Brain pericyte (primary cell): ENCODE measurements at places on chromosomes 16 and 17.

- no peak for DNase-seq
Measured at GRCh38 chr17:7347630-7348477, 4.1 kb upstream of the KCTD11 start.

DNA sequence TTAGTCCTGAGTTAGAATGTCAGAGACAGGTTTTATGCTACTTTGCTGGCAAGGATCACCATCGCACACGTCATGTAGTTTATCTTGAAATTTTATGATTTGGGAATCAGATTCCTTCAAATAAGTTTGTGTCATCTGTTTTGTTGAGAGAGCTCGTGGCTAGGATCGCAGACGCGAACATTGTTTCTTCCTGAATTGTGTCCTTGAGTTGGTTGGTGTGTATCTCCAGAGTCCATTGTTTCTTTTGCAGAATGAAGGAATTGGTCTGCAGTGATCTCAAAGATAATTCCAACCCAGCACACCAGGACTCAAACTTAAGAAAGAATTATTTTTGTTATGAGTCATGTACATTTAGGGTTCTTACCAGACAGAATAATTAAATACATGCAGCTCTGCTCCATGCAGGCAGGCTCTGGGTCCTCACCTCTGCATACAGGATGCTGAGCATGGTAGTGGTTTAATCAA, 51.6 kb downstream of the PRKCA start:
- DNase-seq: peak; percentile 53

- no peak for DNase-seq
Measured at GRCh38 chr16:48433116-48433849, 48.1 kb upstream of the SIAH1 start.

DNA sequence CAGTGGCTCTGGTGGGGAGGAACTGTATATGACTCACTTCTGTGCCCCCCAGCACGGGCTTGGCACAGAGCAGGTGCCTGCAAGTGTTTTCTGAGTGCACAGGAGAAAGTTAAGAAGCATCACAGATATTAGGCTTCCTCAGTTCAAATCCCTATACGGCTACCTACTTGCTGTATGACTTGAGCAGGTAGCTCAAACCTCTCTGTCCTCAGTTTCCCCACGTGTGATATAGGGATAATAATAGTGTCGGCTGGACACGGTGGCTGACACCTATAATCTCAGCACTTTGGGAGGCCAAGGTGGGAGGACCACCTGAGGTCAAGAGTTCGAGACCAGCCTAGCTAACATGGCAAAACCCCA, 95.7 kb downstream of the C16orf78 start:
- DNase-seq: no peak

DNA sequence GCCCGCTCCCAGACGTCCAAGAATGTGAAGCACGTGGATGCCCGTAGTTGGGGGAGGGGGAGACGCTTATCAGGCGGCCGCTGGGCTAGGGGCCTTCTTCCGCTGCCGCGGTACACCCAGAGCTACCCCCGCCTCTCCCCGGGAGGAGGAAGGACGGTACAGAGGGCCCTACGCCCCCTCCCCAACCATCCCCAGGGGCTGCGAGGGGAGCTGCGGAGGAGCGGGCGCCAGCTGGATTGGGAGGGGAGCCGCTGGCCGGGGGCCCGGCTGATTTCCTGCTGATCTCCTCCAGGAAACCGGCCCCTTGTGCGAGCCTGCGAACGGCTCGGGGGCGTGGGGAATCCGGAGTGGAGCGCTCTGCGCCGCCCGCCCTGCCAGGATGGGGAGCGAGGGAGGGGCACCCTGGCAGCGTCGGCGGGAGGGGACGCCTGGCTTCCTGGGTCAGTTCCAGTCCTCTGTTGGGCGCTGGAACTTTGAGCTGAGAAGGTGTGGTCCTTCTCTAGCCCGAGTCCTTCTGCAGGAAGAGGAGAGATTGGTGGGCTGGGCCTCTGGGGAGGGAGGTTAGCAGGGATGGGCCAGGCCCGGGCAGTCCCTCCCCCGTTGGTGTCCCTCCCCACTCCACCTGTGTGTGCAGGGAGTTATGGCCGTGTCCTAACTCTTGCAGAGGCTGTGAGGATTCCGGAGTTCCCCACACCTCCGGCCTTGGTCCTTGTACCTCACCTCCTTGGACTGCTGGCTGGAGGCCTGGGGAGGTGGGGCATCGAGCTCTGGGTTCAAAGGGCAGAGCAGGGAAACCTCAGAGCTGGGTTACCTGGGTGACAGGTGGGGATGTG, 19.2 kb downstream of the GJD3 start:
- DNase-seq: no peak

DNA sequence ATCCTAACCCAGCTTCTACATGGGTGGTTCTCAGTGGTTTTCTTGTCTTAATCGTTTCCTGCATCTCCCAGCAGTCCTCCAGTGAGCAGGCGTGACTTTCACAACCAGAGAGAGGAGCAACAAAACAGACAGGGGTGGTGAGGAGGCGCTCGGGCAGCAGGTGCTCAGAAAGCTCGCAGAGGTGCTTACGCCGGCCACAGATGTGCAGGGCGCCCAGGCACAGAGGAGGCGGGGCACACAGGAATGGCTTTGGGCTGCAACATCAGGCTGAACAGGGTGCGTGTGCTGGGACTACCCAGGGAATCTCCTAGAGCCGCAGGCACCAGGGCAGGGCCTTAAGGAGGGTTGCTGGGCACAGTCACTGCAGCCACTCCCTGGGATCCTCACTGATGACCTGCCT, 32.6 kb downstream of the KLHDC4 start:
- no peak for DNase-seq

DNA sequence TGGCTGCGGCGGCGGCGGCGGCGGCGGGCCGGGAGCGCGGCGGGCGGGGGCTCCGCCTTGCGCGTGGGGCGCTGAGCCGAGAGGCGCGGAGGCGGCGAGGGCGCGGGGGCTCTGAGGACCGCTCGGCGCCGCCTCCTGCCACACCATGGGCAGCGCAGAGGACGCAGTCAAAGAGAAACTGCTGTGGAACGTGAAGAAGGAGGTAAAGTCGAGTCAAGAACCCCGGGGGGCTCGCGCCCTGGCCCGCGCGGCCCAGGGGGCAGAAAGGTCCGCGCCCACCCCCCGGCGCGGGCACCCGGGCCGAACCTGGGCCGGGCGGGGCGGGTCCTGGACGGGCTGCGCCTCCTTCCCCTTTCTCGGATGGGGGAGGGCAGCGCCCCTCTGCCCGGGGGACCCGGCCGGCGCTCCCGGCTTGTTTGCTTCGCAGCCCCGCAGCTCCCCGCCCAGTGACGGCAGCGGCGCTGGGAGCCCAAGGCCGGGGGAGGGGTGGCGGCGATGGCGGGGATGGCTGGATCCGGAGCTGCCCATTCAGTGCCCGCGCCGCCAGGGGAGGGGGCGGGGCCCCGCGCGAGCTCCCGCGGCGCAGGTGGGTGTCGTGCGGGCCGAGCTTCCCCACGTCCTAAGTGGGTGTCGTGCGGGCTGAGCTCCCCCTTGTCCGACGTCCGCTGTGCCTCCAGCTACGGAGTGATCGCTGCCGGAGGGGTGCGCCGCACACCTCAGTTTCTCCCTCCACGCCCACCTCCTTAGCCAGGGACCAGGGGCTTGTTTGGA, 428 bp downstream of the SGSM2 start:
- DNase-seq: no peak

- no peak for DNase-seq
Measured at GRCh38 chr17:42669977-42670788, 6.6 kb downstream of the PLEKHH3 start.

DNA sequence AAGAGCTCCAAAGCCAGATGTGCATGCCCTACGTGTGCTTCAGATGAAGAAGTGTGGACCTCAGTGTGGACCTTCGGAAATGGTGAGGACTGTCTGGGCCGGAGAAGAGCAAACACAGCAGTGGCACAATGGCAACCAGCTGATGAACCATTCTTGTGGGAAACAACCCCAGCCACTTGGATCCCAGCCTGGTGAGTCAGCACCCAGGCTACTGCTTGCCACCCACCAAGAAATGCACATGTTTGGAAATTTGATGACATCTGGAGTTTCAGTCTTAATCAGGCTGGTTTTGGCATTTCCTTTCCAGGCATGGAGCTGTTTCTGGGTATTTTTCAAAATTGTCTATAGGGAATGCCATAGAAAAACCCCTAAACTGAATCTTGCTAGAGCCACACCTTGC, 42.7 kb downstream of the DYNLRB2 start:
- no peak for DNase-seq

DNA sequence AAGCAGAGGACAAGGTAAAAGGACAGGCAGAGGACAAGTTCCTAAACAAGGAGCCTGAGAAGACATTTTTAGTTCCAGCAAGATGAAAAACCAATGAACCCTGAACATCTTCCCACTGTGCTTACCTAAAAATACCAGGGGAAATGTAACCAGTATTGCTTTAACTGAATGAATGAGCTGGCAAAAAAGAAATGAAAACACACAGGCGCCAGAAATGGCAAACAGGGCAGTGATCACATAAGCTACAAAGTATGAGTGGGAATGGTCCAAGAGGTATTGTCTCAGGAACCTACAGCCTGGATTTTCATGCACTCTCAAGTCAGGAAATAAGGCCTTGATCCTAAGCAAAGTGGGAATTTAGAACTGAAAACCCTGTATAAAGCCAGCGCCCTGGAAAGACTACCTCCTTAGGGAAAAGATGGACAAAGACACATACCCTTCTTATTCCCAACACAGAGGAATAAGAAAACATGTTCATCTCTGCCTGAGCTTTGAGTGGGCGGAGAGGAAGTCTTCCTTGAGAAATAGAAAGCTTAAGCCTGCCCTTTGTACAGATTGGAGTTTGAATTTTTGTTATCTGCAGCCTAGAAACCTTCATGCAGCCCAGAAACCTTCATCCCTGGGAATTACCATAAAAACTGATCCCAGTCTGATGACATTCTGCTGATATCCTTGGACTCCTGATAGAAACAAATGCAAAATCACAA, 2.1 kb downstream of the CMTM2 start:
- no peak for DNase-seq

GRCh38 chr16:27182906-27183405, 20.4 kb upstream of the KDM8 start:
- no peak for DNase-seq

- DNase-seq: no peak
Measured at GRCh38 chr16:91484-91883, 13.5 kb downstream of the MPG start.

DNA sequence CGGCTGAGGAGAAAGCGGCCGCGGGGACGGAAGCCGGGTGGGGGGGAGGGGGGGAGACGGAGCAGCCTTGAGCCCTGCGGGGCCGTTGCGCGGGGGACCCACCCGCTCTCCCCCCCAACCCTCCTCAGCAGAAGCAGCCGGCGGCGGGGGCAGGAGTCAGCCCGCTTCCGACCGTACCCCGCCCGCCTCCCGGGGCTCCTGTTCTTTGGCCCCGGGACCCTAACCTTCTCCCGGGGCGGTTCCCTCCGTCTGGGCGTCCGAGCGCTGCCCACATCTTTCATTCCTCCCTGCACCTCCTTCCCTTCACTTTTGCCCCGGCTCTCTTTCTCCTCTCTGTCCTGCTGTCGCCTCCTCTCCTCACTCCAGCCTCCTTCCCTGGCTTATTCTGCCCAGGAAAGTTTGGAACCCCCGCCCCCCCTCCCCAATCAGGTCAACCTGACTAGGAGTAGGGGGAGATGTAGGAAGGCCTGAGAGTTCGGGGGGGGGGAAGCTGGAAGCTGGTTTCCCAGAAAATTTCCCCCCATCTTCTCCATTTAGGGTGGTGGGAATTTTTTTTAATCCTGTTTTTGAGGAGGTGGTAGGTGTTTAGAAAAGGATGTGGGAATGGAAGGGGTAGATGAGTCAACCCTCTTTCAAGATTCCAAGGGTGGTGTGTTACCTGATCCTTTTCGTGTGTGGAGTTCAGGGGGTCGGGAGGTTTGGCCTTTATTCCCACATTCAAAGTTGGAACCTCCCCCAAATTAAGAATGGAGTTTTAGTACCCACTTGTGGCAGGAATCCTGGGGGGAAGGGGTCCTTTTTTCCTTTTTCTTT, 427 bp upstream of the NLK start:
- no peak for DNase-seq

- no peak for DNase-seq
Measured at GRCh38 chr17:81398832-81399411, 3.7 kb downstream of the BAHCC1 start.

DNA sequence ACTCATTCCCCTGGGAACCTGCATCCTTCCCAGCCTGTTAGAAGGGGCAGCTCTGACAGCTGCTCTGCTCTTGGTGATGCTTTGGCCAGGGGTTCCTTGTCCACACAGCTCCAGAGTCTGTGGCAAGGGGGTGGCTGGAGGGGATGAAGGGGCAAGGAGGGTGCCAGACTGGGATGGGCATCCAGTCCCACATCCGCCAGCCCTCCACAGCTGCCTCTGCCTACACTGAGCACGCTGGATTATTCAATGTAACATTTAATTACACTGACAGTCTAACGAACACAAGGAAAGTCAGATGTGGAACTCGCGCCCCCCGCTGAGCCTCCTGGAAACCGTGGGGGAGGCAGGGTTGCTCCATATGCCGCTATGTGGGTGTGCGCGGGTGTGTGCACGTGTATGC, 101.1 kb downstream of the C16orf78 start:
- no peak for DNase-seq

DNA sequence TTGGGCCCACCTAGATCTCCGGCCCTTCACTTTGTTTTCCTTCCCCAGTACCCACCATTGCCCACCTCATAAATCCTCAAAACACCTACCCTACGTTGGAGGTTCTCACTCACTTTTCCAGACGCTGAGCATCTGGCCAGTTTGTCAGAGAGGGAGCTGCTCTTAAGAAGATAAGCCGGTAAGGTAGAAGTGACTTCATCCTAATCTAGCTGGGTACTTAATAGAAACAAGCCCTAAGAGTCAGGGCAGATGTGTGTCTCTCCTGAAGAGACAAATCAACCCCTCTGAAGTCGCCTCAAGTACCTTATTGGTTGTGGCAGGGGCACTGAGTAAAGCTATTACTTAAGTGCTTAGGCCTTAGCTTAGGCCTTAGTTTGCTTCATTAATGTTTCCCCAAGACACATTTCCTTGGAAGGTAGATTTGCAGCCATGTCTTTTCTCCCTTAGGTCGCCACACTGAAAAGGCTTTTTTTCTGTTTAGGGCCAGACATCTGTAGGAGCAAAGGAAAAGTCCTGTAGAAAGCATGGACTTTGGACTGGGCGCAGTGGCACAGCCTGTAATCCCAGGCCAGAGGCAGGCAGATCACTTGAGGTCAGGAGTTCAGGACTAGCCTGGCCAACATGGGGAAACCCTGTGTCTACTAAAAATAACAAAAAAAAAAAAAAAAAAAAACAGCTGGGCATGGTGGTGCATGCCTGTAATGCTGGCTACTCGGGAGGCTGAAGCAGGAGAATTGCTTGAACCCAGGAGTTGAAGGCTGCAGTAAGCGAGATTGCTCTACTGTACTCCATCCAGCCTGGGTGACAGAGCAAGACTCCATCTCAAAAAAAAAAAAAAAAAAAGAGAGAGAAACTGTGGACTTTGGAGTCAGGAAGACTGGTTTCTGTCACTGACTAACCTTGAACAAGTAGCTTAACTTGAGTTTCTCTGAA, 1.0 kb downstream of the TACO1 start:
- no peak for DNase-seq

GRCh38 chr17:20273741-20274500, 193.4 kb downstream of the LGALS9B start:
- no peak for DNase-seq

DNA sequence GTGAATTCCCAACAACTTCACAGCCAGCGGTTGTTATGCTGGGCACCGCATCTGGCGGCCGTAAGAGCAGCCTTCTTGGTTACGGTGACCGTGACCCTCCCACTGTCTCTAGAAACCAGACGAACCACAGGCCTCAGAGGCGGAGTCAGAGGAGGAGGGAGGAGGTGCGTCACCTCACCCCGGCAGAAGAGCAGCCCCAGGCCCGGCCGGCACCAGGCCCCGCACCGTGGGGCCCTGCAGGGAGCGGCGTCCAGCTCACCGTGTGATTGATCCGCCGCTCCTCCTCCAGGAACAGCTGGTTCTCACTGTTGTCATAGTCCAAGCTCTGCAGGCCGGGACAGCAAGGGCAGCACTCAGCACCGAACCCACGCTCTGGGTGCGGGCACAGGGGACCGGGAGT, 13.7 kb downstream of the CLCN7 start:
- DNase-seq: no peak
